NCI-H2171 (cell line): ENCODE measurements at places on chromosomes 2 and 18.

DNA sequence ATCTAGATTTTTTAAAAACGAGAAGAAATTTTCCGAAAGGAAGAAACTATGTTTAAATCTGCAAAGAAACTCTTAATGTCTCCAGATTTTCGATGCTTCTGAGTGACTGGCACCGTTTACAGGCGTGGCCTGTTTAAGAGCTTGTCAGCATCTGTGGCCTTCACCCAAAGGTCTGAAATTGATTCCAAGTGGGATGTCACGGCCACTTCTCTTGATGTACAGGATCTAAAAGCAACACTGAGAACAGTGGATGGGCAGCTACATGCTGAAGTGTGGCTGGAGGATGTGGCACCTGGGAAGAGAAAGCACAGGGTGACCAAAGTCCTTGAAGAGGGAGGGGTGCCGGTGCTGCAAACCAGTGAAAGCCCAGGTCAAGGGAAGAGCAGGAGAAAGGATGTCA lies 28.0 kb downstream of the EMILIN2 start:
- no peak for DNase-seq

- DNase-seq: no peak
Measured at GRCh38 chr2:207181526-207182274, 16.0 kb upstream of the KLF7 start.

- DNase-seq: no peak
Measured at GRCh38 chr18:58516514-58517285, 112.2 kb downstream of the ALPK2 start.

DNA sequence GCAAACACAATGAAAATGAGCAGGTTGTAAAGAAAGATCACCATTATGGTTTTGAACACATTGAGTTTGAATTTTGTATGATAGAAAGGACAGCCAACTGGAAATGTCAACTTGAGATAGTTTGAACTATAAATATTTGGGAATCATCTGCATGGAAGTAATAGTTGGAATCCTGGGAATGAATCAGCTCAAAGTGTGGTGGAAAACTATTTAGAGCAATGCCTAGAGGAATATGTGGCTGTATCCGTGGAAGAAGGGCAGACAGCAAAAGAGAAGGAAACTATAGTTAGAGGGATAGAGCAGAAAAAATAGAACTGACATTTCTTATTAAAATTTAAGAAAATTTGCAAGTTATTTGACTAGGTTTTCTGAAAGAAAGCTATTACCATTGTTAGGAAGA lies 112.5 kb upstream of the OTX1 start:
- no peak for DNase-seq

DNA sequence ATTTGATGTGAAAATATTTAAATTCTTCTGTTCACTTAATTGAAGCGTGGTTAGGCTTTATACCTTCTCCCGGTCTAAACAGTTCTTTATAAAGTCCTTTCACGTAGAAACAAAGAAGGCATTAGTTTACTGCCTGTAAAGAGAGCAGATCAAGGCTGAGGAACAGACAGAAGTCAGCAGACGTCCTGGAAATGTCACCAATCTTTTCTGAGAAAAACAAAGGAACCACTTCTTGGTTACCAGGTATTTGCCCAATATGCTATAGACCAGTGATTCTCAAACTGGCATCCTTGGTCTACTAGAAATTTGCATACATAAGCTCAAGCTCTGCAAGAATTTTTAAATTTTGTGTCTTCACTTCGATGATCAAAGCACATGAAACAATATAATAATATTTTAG lies 89.2 kb upstream of the STK17B start:
- no peak for DNase-seq

DNA sequence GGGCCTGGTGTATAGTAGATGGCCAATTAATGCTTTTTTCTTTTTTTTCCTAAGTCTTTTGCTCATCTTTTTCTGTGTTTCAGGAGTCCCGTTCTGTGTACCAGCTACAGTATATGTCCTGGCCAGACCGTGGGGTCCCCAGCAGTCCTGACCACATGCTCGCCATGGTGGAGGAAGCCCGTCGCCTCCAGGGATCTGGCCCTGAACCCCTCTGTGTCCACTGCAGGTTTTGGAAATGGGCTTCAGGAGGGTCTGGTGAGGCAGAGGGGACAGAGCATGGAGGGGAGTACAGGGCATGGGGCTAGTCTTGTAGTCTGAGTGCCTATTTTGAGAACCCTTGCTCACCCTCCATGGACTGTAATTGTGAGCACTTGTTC lies 14.1 kb downstream of the PTPN18 start:
- no peak for DNase-seq

DNA sequence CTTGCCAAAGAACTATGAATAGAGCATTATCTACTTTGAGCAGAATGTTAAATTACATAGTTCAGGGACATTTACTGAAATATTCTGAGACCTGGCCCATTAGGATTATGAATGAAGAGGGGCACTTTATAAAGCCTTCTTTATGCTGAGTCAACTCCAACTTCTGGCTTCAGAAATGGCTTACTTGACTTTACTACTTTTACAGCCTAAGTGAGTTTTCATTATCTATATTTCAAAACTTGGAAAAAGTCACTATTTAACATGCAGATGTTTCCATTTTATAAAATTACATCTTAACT lies 37.7 kb downstream of the SESTD1 start:
- DNase-seq: no peak

DNA sequence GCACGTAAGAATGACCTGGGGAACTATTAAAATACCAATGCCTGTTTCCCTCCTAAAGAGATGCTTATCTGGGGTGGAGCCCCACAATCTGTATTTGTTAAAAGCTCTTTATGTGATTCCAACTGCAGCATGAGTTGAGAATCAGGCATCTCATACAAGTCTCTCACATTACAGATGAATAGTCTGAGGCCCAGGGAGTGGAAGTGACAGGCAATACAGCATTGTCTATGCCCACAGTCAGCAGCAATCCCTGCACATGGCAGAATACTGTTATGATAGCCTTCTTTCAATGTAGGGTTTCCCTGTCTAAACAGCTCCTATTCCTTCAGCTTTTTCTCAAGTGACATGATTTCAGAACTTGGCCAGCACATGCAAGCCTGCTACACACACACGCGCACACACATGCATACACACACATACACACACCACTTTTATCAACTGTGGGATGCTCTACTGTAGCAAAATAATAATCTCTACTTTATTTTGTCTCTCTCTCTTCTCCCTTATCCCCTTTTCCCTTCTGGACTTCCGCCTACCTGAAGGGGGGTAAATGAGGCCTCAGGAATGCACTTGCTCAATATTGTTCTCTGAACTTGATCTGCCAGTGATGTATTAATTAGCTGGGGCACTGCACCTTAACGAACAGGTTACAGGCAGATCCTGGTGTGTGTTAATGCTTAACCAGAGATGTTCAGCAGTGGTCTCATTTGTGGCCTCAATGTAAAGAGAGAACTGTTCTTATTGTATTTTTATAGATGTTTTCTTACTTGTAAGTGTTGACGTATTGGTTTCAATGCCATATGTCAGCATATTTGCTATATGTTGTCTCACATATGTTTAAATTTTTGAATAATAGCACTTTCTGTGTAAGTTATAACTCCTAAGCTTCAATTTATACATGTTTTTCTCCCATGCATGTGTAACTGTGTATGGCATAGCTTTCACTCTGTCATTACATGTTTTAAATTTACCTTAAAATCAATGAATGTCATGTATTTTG lies 116.0 kb downstream of the SETBP1 start:
- DNase-seq: peak; percentile 20

- no peak for DNase-seq
Measured at GRCh38 chr2:241025639-241026038, 27.2 kb downstream of the SNED1 start.

DNA sequence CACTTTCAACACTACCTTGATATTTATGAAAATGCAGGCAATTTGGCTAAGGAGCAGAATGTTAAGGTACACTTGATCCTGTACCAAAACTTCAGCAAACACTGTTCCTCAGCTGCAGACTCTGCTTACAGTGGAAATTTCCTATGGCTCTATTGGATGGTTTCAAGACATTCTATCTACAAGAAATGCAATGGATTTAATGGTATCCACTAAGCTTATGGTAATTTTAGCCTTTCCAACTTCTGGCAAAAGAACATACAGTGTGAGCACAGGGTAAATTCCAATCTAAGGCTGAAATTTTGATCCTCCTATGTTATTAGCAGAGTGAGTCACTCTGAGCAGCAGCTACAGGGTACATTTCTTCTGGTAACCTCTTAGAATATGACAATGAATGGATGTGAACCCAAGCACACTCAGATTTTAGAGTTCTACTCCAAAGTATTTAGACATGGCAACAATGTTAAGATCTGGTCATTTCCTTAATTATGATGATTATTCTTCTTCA lies 361.8 kb upstream of the PIK3C3 start:
- DNase-seq: no peak

DNA sequence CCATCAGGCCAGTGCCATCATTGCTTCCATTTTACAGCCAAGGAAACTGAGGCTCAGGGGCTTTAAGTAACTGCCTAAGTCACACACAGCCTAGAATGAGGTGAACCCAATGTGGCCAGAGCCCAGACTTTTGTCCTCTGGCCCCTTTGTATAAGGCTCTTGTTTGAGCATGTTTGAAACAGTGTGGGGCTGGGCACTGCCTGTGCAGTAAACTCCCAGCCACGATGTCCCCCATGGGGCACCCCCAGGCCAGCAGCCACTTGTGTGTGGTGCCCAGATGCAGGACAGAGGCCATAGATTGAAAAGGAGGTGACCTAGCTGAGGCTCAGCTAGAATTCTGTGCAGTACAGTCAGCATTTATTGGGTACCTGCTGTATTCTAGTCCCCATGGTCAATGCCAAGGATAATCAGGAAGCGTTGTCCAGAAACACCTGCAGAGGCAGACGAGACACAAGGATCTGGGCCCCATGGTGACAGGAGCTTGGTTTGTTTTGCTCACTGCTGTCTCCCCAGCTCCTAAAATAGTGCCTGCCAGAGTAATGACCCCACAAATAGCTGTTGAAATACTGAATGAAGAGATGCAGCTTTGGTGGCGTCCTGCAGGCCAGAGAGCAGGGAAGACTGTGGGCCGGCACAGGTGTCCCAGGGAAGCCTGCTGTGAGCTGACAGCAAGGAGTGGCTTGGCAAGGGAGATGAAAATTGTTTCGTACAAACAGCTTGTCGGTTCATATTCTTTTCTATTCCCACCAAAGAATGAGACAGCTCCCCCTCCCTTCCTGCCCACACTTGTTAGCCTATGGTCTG lies 160.7 kb downstream of the LDLRAD4 start:
- no peak for DNase-seq

- DNase-seq: no peak
Measured at GRCh38 chr2:204470178-204470620, 75.1 kb upstream of the PARD3B start.

- no peak for DNase-seq
Measured at GRCh38 chr2:2116657-2117056, 214.4 kb downstream of the MYT1L start.

DNA sequence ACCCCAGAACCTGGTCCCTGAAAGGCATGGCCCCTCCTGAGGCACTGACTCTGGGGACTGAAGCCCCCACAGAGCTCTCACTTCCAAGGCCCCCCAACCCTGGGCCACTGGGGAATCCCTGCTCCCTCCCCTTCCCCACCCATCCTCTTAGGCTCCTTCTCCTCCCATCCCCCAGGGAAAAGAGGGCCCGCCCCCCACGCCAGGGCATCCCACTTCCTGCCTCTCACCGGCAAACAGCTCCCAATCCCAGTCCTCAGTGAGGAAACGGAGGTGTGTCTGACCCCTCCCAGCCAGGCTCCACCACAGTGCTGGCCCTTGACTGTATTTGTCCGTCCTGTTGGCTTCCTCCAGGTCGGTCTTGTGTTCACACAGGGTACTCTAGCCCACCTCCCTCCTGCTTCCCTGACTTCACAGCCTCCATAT lies 35.0 kb upstream of the PTMA start:
- DNase-seq: no peak

DNA sequence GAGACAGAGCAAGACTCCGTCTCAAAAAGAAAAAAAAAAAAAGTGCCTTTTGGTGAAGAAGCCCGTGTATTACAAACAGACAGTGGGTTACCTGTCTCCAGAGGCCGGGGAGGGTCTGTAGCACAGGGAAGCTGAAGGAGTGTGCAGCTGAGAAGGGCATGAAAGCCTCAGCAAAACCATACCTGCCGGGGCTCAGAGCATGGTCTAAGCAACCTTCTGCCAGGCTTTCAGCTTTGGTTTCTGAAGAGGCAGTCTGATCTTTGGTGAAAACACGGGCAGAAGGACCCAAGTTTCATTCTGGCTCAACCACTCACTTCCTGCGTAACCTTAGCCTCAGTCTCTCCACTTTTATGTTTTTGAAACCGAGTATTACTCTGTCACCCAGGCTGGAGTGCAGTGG lies 21.5 kb downstream of the SH2D6 start:
- no peak for DNase-seq

GRCh38 chr18:32542221-32542798 lies 71.6 kb upstream of the GAREM1 start:
- DNase-seq: no peak

DNA sequence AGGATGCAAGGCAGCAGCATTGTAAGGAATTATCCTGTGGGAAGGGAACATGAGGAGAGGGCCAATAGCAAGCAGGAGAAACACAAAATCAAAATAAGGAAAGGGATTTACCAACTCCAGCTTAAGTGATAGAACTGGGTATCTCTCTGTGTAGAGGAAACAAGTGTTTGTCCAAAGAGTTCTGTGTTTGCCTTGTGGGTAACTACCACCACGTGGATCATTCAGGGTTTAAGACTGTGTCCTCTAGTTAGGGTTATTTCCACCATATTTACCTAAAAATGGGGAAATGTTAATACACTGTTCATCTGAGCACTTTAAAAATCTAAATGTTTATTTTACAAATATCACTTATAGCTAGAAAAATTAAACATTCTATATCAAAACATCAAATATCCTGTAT lies 283.3 kb downstream of the EIPR1 start:
- no peak for DNase-seq

DNA sequence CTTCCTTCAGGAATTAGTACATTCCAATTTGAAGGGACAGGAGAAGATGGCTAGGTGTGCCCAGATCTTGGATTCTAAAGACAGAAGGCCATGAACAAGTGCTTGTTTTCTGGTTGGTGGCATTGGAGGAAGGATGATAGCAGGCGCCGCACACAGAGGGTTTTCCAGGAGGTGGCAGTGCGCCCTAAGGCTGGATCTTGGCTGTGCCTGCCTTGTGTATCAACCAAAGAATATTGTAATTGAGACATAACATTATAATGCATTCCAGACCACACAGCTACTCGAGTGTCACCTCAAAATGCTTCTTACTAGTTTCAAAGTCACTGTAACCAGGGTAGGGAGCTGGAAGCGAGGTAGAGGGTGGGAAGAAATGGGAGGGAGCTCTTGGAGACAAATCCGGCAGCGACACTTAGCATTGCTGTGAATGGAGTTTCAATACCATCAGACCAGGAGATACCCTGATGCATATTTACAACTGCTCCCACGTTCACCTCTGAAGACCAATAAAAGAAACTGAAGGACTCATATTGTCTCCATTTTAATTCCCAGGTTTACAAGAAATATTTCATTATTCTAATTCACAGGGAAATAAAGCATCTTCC lies 42.5 kb downstream of the CPO start:
- peak; percentile 29 for DNase-seq

DNA sequence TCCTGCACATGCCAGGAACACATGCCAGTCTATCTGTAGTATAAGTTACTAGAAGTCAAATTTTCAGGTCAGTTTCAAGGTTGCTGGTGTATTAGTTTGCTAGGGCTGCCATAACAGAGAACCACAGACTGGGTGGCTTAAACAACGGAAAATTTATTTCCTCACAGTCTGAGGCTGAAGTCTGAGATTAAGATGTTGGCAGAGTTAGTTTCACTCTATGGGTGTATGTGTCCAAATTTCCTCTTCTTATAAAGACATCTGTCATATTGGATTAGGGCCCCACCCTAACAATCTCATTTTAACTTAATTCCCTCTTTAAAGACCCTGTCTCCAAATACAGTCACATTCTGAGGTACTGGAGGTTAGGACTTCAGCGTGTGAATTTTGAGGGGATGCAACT lies 26.5 kb downstream of the B3GNT7 start:
- no peak for DNase-seq
